ENCODE measurements at places on chromosomes 11 and 22. TPM values are rescaled to one million over a fixed set of nuclear protein-coding genes. Genes with fewer than 3 reads are reported as not detected.

DNA sequence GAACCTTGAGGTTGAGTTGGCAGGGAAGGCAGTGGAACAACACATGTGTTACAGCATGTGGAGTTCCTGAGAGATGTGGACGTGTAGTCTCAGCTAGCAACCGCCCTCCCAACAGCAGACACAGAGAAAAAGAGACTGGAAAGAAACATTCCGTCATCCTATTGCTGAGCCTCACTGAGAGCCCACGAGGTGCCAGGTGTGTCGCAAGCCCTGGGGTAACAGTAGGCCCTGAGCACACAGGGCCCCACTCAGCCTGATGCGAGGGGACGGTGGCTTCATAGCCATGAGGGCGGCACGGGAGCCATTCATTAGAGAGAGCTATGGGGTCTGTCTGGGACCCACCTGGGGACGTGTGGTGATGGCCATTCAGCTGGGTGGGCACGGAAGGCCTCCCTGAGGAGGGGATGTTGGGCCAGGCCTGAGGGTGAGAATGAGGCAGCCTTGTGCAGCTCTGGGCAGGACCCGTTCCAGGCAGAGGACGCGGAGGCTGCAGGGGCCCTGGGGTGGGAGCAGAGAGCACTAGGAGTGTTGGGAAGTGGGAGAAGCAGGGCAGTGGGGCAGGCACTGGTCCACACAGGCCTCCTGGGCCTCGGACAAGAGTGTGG, 26.2 kb downstream of the MPPED1 start:
- no peaks in the 10 kb centered on the region for H3K27me3 ChIP-seq
- H3K4me3 ChIP-seq: no peak overlapping the region
- no peak for DNase-seq
- H3K4me1 ChIP-seq: no peaks in the 10 kb centered on the region

BRSK2 gene
- 27.1 TPM for total RNA-seq

- H3K4me1 ChIP-seq: peaks cover 14% of the 10 kb centered on the region
- DNase-seq: no peak
- H3K4me3 ChIP-seq: no peak overlapping the region
- no peak overlapping the region for H3K27ac ChIP-seq
- H3K27me3 ChIP-seq: 0 out of 2 replicates have a peak, but pooled peaks cover 4% of the 10 kb centered on the region
Observed at GRCh38 chr22:30640361-30640760, 4.8 kb downstream of the SLC35E4 start.

- no peaks in the 10 kb centered on the region for H3K36me3 ChIP-seq
- H3K27ac ChIP-seq: no peak overlapping the region
- no peaks in the 10 kb centered on the region for H3K27me3 ChIP-seq
- H3K4me1 ChIP-seq: no peaks in the 10 kb centered on the region
- DNase-seq: no peak
Observed at GRCh38 chr11:65766535-65766934, 14.2 kb downstream of the AP5B1 start.

NAV2 gene
- total RNA-seq: 73.6 TPM

CARD10 gene
- total RNA-seq: 14.6 TPM

MS4A8 gene
- not detected for total RNA-seq

APOL4 gene
- total RNA-seq: not detected

Measured in H1 (cell line).